ENCODE measurements at places on chromosomes 2 and 18.

- no peak for DNase-seq
Measured at GRCh38 chr18:62239475-62239874, 52.4 kb downstream of the RELCH start.

DNA sequence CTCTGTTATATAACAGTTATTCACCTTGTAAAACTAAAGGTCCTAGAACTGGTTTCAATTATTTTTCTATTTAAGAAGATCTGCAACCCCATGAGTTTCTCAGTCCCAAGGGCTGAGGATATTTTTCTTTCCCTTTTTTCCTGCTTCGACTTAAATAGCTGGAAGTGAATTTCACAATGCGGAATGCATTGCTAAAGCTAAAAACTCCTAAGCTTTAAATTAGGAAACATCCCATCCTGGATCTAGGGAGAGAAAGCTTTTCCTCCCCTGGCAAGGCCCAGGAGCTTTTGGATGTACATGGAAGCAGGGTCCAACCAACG, 1.4 kb downstream of the RFX8 start:
- DNase-seq = no peak

DNA sequence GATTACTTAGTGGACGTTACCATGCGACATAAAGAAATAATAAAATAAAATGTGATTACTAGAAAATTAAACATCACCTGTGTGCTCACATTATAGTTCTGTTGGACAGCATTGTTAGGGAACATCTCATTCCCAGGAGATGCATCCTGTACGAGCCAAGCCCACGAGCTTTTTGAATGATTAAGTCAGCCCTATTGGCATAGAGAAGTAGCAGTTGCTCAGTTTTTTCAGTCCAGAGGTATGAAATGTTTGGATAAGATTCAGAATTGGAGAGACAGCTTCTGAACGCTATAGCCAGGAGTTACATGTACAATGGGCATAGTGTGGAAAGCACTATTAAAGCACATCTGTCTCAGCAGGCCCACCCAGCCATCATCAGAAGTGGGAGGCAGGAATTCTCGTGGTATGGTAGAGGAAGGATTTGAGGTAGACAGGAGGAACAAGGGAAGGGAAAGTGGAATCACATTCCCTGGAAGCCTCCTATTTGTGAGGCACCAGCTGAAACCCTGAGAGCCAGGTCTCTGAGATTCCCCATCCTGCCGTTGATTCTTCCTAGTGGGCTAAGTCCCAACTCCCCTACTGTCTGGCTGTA, 8.6 kb downstream of the SPATS2L start:
- DNase-seq = no peak

- DNase-seq = no peak
Measured at GRCh38 chr2:110124939-110125691, 9.5 kb upstream of the MALL start.

GRCh38 chr2:126889071-126889470, 9.6 kb upstream of the TEX51 start:
- no peak for DNase-seq

GRCh38 chr18:27794181-27794926, 382.6 kb downstream of the CDH2 start:
- DNase-seq = no peak

GRCh38 chr18:9846162-9846925, 39.4 kb upstream of the TXNDC2 start:
- no peak for DNase-seq

DNA sequence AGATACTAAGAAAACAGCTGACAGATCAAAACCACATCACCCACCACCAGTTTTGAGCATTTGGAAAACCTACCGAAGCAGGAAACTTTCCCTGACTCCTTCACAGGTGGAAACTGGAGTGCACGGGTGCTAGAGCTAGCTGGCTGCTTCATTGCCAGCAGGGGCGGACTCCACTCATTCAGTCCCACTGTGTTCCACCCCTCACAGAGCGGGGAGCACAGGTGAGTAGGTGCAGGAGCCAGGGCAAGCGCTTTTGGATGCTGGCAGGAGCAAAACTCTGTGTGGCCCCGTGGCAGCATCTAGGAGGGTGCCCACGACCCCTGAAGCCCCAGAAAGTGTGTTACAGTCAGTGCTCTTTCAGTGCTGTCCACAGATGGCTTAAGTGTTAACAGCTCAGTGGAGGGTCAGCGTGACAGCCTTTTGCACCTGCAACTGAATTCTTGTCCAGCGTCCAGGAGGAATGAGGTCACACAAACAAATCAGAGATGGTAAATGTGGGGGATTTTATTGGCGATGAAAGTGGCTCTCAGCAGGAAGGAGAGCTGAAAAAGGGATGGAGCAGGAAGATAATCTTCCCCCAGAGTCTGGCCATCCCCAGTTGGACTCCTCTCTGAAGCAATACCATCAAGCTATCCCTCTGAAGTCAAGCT, 71.1 kb downstream of the TMEM163 start:
- no peak for DNase-seq

DNA sequence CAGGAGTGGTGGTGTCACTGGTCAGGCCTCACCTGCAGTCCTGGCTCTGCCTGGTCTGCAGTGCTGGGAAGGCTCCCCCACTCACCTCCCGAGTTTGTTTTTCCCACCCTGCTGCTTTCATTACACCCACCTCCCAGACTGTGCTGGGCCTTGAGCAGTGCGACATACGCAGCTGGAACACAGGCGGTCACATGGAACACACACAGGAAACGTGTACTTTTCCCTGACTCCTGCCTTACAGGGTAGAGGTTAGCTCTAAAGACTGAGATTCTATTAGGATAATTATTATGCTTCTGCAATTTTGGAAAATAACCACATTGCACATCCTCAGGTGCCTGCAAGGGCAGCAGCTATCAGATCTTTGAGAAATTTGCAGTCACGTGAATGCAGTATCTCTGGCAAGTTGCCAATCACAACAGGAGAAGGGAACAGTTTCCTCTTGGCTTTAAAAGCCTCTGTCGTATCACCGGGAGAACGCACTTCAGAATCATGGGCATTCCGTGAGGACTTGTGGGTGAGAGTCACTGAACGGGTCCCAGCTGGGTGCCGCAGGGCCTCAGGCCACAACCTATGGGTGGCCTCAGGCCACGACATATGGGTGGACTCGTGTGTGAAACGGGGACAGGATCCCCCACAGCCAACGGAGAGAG, 136.5 kb downstream of the ZNF236 start:
- no peak for DNase-seq

DNA sequence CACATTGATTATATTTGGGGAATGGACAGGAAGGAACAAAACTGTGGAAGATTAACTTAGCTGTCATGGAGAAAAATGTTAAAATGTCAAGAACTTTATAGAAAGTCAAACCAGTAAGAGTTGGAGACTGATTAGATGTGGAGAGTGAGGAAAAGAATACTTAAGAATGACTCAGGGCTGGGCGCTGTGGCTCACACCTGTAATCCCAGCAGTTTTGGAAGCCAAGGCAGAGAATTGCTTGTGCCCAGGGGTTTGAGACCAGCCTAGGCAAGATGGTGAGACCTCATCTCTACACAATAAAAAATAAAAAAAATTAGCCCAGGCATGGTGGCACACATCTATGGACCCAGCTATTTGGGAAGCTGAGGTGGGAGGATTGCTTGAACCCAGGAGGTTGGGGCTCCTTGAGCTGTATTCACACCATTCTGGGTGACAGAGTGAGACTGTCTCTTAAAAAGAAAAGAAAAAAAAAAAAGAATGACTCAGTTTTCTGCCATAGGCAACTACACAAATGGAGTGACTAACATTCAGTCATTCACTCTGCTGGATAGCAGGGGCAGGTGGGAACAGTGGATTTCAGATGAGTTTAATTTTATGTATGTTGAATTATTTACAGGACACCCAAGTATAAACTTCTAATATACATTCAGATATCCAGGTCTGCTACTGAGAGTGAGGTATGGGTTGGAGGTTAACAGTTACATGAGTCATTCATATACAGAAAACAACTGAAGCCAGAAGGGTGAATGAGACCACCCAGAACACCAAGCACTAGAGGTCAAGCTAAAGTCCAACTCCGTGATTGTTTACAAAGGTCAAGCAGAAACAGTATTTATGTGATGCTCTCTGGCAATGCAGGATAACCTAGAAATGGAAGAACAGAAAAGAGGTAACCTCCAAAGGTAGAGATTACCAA, 33.9 kb downstream of the ORC2 start:
- no peak for DNase-seq

DNA sequence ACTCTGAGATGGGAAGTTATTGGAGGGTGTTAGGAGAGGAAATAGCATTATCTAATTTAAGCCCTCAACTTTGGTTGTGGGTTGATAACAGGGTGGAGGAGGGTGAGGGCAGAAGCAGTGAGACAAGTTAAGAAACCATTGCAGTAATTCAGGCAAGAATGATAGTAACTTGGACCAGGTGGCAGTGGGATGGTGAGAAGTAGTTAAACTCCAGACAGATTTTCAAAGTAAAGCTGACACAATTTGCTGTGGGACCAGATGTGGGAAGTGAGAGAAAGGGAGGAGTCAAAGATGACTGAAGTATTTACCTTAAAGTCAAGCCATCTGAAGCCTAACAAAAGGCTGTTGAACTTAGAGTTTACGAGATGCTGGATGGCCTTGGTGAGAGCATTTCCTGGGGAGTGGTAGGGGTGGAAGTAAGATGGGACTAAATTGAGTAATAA, 163.2 kb upstream of the KLF7 start:
- no peak for DNase-seq

GRCh38 chr2:136255127-136255526, 137.2 kb upstream of the CXCR4 start:
- DNase-seq = no peak

GRCh38 chr2:120850551-120850950, 114.9 kb downstream of the GLI2 start:
- DNase-seq = no peak

- DNase-seq = no peak
Measured at GRCh38 chr2:11435036-11435435, 30.9 kb downstream of the E2F6 start.

DNA sequence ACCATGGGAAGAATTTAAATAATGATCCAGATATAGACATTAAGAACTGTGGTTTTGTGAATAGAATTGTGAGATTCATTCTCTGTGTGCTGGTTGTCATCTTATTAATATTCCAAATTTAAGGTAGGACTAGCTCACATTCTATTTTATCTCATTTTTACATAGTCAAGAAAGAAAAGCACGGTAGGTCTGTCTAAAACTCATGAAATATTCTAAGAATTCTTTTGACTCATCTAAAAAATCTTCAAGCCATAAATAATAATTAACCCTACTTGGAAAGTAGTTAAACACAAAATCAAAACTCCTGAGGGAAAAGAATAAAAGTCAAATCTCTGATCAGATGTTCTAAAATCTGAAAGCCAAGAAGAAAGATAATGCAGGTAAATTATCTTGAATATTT, 388.8 kb upstream of the CHAC2 start:
- DNase-seq = no peak

GRCh38 chr2:49940626-49941025, 786.3 kb upstream of the FSHR start:
- no peak for DNase-seq

- DNase-seq = no peak
Measured at GRCh38 chr18:26556573-26556972, 8.2 kb upstream of the KCTD1 start.

- DNase-seq = no peak
Measured at GRCh38 chr18:48679236-48679635, 140.4 kb downstream of the CTIF start.
